Stomach (tissue), 19 donors: ENCODE measurements at places on chromosomes 1 and 21. TPM values are rescaled to one million over a fixed set of nuclear protein-coding genes. Genes with fewer than 3 reads are reported as not detected.
A peak's percentile ranks its signal among the peaks of the same experiment; 100 is the strongest.

Gene SELL
- not detected for total RNA-seq

GRCh38 chr1:226872437-226872836 is 2.0 kb downstream of the PSEN2 start:
- H3K36me3 ChIP-seq, result peaks cover 19% of the 10 kb centered on the region
- no peaks in the 10 kb centered on the region for H3K27me3 ChIP-seq
- H3K4me1 ChIP-seq, result peaks cover 34% of the 10 kb centered on the region

- peak overlapping the region; percentile 56 for H3K4me3 ChIP-seq
- H3K4me1 ChIP-seq, result peaks cover 93% of the 10 kb centered on the region
- H3K36me3 ChIP-seq, result no peaks in the 10 kb centered on the region
These were observed 1.2 kb upstream of the VWA1 start for GRCh38 chr1:1434131-1434823.

- H3K4me3 ChIP-seq, result peak within 1 kb of the TSS; percentile 69
- H3K27me3 ChIP-seq, result no peaks in the 10 kb centered on the region
- peak; percentile 95 for DNase-seq
- H3K36me3 ChIP-seq, result peaks cover 29% of the 10 kb centered on the region
These were observed at the start of gene IRF2BP2 for GRCh38 chr1:234610061-234610665. Gene IRF2BP2, minus strand, starts transcription at chr1:234610178. Its CDS starts 684 bp downstream, at chr1:234609494.

- no peaks in the 10 kb centered on the region for H3K27me3 ChIP-seq
- DNase-seq, result peak; percentile 17
- peaks cover 7% of the 10 kb centered on the region for H3K4me1 ChIP-seq
- no peaks in the 10 kb centered on the region for H3K36me3 ChIP-seq
These were observed 161.7 kb downstream of the FCRL5 start for GRCh38 chr1:157390651-157391050.
